Uterus (tissue), 4 donors: ENCODE measurements at places on chromosomes 11 and 22. TPM values are rescaled to one million over a fixed set of nuclear protein-coding genes. Genes with fewer than 3 reads are reported as not detected.
A peak's percentile ranks its signal among the peaks of the same experiment; 100 is the strongest.

- DNase-seq: peak; percentile 20
These were observed 796.3 kb upstream of the ANO3 start for GRCh38 chr11:25535467-25536272.

- DNase-seq: no peak
These were observed 75.7 kb downstream of the PISD start for GRCh38 chr22:31586137-31586920.

DNA sequence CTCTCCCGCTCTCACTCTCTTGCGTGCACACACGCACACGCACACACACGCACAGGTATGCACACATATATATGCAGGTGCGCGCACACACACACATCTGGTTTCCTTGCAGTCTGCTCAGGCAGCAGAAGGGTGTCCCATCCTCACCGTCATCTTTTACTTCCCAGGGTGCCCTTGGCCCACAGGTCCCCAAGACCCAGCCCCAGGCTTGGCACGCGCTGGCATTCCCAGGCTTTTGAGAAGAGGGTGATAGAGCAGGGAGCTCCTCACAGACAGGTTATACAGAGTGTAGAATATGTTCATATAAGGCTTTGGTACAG is 52.0 kb upstream of the SPATA19 start:
- DNase-seq: no peak

GRCh38 chr11:65565624-65566453 is 4.4 kb upstream of the ZNRD2 start:
- DNase-seq: no peak

Gene MPPED2
- total RNA-seq: 0.51 TPM

DNA sequence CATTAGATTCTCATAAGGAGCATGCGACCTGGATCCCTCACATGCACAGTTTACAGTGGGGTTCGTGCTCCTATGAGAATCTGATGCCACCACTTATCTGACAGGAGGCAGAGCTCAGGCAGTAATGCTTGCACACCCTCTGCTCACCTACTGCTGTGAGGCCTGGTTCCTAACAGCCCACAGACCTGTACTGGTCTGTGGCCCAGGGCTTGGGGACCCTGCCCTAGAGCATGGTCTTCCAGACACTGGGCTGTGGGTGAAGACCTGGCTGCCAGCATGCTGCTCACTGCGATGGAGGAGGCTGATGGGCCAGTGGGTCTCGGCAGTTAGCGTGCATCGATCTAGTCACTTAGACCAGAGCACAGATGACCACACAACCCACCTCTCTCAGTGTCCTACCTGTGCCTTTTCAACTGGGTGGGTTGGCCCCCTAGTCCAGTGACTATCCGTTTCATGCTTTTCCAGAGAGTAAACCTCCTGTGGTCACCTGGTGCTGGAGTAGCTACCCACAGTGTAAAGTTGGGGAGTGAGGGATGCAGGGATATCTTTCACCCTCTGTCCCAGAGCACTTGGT is 21.1 kb downstream of the MED15 start:
- DNase-seq: no peak

Gene LARGE2
- 4.4 TPM for total RNA-seq

- no peak for DNase-seq
These were observed 3.4 kb upstream of the SCGB2A2 start for GRCh38 chr11:62266558-62266957.

GRCh38 chr11:199782-200181 is 6.9 kb downstream of the SCGB1C1 start:
- no peak for DNase-seq

- DNase-seq: no peak
These were observed 28.7 kb downstream of the SBF1 start for GRCh38 chr22:50445880-50446707.

Gene GRK3
- total RNA-seq: 15.8 TPM

- no peak for DNase-seq
These were observed 411.8 kb downstream of the CTTN start for GRCh38 chr11:70810133-70810532.

GRCh38 chr11:35798983-35799382 is 136.4 kb downstream of the TRIM44 start:
- no peak for DNase-seq

DNA sequence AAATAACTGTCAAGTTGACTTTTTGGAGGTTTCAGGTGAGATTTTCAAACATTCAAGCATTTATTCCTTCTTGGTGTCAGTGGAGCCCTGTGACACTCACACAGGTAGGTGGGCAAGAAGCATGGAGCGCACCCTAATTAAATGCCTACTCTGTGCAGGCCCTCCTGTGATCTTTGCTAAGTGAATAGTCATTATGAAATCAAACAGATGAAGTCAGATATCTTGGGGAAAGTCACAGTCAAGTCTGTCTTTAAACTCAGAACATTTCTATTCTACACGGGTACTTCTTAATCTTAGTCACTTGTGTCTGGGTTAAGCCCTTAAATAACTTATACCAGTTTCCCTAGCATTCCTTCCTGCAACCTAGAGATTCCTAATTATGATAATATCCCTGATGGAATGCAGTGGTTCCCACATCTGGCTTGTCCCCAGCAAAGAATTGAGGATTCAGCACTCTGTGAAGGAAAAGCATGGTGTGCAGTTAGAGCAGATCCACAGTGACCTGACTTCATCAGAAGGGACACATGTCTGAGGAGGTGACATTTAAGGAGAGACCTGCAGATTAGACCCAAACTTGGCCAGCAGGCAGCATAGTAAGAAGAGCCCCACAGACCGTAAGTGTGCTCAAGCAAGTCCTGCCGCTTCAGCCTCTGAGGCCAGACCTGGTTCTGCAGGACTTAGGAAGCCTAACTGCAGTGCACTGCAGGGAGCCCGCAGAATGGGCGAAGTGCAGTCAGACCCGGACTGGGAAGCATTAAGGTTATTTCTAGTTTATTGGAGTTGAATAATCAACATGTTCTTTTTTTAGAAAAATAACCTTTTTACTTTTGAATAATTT is 85.3 kb upstream of the GAL start:
- DNase-seq: no peak

GRCh38 chr22:17199003-17199731 is 20.1 kb downstream of the ADA2 start:
- DNase-seq: peak; percentile 66

Gene MIOX
- not detected for total RNA-seq

DNA sequence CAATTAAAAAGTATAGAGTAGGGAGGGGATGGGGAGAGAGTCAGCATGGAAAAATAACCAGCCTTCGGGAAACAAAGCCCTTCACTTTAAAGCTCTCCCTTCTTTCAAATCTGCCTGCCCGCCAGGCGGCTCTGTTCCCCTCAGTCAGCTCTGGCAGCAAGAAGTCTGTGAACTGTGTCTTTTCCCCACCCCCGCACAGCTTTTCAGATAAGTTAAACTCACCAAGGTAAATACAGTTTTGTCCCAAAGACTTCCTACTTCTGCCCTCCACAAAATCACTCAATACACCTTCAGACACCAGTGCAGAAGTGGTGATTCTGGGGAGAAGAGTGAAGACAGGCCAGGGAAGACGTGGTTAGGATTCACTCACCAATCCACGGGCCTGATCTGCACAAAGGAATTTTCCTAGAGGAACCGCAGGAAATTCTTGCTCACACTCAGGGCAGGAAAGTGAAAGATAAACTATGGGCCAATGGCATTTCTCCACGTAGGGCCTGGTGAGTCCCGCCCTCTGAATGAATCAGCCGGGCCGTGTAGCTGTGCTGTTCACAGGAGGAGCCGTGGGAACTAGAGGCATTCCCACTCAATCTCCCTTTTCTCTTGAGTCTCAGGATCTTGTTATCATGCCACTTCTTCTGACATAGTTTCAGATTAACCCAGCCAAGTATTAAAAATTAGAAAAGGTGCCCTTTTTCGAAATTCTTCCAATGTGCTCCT is at the start of gene TRIM5:
TRIM5 (minus strand) TSS at position 429 of the 717 bp plus-strand sequence. CDS start 4,897 bp downstream, outside the sequence.
- peak; percentile 93 for DNase-seq

DNA sequence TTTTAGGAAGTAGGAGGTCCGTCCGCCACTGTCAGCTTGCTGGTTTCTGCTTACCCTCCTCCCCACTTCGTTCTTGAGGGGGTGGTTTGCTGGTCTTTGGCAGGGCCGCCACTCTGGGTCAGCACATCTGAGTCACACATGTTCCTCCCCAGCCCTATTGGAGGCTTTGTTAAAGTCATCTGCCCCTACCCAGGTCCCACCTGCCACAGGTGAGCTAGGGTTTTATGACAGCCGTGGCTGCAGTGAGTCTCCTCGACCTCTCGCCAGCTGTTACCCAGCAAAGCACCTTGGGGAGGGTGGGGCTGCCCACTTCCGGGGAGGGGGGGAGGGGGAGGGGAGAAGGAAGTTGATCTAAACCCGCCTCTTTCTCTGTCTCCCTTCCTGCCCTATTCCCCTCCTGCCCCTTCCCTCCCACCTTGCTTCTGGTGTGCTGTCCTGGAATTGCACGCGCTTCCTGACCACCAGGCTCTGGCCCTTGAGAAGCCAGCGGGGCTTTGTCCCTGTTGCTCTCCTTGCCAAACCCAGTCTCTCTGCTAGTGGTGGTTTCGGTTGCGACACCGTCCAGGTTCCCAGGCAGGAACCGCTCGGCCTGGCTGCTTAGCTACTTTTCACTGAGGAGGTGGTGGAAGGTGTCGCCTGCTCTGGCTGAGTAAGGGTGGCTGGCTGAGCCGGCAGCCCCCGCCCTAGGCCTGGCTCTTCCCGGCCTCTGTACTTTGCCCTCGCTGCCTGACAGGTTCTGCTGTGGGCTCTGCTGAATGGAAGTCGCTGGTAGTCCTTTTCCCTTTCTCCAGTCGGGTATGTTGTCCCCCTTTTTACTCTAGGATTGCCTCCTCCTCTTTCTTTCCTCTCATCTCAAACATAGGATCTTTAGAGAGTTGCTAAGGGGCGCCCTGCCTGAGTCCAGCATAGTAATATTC is 28.5 kb downstream of the RCOR2 start:
- peak; percentile 70 for DNase-seq

- no peak for DNase-seq
These were observed 96.5 kb downstream of the SHANK2 start for GRCh38 chr11:71155846-71156245.

DNA sequence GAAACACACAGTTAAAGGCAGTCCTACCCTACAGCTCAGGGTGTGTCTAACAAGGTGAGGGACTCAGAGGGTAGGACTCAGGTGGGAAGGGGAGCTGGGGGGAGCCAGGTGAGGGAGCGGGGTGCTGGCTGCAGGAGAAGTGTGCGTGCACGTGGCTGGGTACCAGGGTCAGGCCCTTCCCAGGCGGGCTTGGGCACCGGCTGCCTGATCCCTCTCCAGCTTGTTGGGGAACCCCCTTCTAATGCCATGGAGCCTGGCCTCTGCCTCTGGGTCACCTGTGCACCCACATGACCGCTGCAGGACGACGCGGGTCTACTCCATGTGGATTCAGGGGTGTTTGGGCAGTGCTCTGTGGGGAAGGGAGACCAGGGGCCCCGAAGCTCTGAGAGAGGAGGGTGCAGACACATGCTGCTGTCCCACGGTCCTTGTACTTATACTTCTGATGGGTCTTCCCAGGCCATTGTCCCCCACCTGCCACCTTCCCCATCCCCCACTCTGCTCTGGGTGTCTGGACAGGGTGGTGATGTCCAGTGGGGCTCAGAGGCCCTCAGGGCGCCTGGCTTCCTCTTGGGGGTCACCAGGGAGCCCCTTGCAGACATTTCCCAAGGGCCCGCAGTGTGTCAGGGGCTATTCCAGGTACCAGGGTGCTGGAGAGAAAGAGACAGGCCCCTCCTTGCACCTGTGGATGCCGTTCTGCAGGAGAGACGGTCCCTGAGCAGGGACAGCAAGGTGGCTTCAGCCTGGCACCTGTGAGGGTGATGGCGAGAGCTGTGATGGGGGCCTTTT is 10.4 kb upstream of the MRGPRD start:
- no peak for DNase-seq

DNA sequence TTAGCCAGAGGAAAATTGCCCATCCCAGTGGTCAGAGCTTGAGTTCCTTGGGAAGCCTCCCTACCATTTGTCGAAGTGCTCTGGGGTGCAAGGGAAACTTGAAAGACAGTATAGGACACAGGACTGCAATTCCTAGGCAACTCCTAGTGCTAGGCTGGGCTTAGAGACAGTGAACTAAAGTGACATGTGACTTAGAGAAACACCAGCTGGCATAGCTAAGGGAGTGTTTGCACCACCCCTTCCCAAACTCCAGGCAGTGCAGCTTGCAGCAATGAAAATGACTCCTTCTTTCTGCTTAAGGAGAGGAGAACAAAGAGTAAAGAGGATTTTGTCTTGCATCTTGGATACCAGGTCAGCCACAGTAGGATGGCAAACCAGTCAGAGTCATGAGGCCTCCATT is 388.0 kb downstream of the DYNC2H1 start:
- DNase-seq: no peak

DNA sequence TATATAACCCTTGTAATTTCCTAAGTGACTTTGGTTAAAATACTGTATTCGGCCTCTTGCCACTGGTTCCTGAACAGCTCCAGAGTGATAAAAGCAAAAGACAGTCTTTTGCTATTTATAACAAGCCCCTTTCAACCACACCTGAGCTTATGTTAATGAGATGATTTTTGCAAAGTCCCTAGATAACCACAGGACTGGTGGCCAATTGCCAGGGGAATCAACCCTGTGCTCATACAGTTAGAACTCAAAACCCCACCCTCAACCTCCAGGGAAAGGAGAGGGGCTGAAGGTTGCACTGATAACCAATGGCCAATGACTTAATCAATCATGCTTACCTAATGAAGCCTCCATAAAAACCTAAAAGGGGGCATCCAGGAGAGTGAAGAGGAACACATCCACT is 77.9 kb downstream of the SIK3 start:
- DNase-seq: no peak

- DNase-seq: no peak
These were observed 90.5 kb upstream of the POU2AF2 start for GRCh38 chr11:111155021-111155420.

- DNase-seq: no peak
These were observed 134.1 kb downstream of the GRIK4 start for GRCh38 chr11:120645639-120646038.

GRCh38 chr22:38865201-38866023 is 6.6 kb downstream of the CBX6 start:
- DNase-seq: no peak

GRCh38 chr11:44189986-44190882 is 94.8 kb downstream of the EXT2 start:
- DNase-seq: no peak

DNA sequence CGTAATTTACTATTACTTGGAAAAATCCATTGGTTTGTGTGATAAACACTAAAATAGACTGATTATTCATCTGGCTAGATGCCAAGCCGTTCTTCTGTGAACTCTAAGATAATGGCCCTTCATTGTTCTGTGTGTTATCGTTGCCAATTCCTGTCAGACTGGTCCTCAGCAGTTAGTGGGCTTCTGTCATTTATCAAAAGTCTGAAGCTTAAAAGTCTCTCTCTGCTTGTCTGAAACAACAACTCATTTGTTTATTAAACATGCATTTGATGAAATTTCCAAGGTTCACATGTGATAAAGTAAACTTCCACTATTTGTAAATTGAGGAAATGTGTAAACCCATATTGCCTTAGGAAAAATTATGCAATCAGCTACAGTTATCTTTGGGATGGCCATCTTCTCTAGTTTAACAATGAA is 21.1 kb upstream of the RDX start:
- no peak for DNase-seq

Gene GGTLC2
- total RNA-seq: not detected

DNA sequence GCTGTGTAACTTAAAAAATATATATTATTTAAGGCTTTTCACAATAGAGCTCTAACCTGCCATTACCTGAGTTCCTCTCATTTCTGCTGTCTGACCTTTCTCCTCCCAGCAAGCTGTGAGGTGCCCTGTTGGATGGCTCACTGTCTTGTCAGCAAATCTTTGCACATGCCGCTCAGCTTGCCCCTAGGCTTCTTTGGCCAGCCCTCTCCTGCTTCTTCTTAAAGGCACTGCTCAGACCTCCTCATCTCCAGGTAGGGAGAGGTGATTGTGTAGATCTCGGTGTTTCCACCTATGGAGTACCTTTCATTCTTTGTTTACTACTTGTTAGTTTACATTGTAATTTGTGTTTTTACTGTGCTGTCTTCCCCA is 96.5 kb downstream of the EXT2 start:
- DNase-seq: no peak

GRCh38 chr22:44530569-44530968 is 32.5 kb upstream of the RTL6 start:
- DNase-seq: no peak
